ENCODE measurements at places on chromosomes 2 and 18.

DNA sequence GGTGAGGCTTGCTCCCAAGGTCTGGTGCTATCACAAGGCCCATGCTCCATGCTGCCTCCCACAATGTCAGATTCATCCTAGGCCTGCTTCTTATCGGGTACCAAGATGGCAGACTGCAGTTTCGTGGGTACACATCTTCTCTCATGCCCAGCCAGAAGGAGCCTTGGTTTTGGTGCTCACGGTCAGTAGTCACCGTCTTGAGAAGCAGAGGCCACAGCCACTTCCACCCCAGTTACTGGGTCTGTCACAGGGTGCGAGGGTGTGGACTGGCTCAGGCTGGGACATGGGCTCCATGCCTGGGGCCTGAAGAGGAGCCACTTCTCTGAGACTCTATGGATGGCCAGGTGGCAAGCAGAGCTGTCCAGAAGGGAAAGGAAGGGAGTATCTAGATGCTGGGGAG is 178.8 kb upstream of the HS6ST1 start:
- no peak for DNase-seq

GRCh38 chr2:240875228-240876034 is 6.8 kb downstream of the AGXT start:
- no peak for DNase-seq

- DNase-seq, result no peak
Observed at GRCh38 chr2:171316220-171316619, 117.6 kb downstream of the METTL8 start.

GRCh38 chr2:224959556-224959955 is 82.7 kb downstream of the DOCK10 start:
- no peak for DNase-seq

- no peak for DNase-seq
Observed at GRCh38 chr2:32947076-32947483, 327 bp downstream of the LTBP1 start.

GRCh38 chr2:108825736-108826135 is 39.2 kb downstream of the CCDC138 start:
- DNase-seq, result no peak

DNA sequence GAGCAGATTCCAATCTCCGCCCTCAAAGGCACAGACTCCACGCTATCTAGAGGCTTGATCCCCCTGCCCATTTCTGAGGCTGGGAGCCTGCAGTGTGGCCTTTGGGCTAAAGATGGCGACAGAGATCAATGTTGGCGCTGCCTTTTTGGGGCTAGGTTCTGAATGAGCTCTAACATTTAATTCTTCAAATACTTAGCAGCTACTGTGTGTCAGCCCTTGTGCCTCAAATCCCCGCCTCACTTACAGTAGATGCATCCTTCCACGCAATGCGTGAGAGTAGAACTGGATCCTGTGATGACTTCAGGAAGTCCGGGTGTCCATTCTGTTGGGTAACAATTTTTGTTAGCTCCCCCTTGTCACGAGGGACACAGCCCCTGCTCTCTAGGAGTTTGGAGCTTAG is 12.4 kb downstream of the IL1F10 start:
- DNase-seq, result peak; percentile 2

- DNase-seq, result no peak
Observed at GRCh38 chr2:210195101-210195852, 24.1 kb upstream of the KANSL1L start.

DNA sequence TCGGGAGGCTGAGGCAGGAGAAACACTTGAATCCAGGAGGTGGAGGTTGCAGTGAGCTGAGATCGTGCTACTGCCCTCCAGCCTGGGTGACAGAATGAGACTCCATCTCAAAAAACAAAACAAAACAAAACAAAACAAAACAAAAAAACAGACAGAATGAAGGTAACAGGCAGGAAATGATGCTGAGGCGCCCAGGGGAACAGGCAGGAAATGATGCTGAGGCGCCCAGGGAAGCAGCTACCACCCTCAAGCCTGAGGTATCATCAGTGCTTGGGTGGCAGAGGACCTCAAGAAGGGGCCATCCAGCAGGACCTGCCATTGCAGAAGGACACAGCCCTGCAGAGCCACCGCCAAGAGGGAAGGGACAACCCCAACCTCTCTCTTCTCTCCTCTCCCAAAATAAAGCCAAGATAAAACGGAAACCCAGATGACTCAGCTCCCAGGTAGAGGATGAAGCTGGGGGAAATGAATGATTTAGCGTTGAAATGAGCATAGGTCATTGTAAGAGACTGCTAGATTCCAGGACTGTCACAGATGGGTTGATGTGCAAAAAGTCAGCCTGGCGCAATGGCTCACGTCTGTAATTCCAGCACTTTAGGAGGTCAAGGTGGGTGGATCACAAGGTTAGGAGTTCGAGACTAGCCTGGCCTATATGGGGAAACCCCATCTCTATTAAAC is 19.3 kb downstream of the SOWAHC start:
- DNase-seq, result no peak

DNA sequence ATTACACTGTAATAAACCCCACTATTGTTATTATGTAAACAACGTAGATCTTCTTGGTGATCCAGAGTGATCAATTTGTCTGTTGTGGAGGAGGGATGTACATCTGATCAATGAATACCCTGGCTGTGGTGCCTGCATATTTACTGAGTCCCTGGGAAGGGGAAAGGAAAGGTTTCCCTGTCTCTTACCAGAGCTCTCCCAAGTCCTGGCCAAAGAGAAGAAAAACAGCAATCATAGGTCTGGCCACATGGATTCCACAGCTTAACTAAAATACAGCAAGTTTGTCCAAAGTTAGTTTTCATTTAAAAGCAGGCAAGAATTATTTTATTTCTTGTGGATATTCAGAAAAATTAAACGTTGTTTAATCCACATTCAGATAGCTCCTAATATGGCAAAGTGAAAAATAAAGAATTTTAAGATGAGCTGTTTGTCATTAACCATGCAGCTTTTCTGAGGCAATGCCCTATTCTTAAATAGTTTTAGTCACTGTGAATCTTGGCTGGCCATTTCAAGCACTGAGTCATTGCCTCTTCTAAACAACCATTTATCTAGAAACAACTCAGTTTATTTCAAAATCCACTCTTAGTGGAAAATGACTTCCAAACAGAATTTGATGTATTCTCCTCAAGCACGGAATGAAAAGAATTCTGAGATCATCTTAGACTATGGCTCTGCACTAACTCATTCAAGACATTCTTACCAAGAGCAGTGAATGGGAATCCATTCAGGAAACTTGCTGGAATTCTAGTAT is 1004.4 kb upstream of the CDH2 start:
- DNase-seq, result no peak

DNA sequence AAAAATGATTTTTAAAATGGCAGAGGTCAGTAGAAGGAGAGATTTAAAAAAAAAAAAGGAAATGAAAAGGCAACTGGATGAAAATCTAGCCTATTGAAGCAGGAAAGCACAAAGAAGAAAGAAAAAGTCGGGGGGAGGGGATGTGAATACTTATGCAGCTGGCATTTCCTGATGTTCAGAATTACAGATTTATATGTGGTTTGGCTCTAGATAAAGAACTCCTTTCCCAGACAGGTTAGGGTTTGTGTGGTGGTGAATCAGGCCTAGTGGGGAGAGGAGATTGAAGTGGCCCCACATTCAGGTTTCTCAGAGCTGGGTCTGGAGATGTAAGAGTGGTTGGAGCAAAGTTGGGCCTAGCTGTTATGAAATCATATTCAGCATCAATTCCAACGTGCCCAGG is 394.4 kb downstream of the FIGN start:
- DNase-seq, result no peak

GRCh38 chr18:48336332-48336731 is 72.9 kb downstream of the ZBTB7C start:
- no peak for DNase-seq

- DNase-seq, result no peak
Observed at GRCh38 chr2:108640731-108641130, 78.6 kb upstream of the RANBP2 start.

GRCh38 chr2:134271758-134272157 is 17.9 kb downstream of the MGAT5 start:
- no peak for DNase-seq

- DNase-seq, result no peak
Observed at GRCh38 chr2:12269041-12269972, 447.4 kb upstream of the TRIB2 start.

DNA sequence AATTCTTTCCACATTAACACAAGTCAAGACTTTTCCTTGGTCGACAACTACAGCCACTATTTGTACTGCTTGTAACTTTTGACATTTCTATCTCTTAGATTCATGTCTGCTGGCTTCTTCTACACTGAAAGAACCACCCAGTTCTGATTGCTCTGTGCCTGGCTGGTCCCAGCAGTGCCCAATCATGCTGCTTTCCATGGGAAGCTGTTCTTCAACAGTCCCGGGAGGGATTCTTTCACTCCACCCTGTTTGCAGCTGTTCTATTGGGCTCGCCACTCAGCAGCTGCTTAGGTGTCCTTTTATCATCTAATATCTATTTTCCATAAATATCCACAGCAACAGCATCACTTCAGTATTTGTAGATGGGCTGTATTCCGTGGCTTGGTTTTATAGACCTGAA is 471.1 kb upstream of the SMIM21 start:
- no peak for DNase-seq

- no peak for DNase-seq
Observed at GRCh38 chr18:48459465-48459864, 50.3 kb upstream of the ZBTB7C start.

- DNase-seq, result peak; percentile 62
Observed at GRCh38 chr2:205892251-205892655, 193.7 kb downstream of the INO80D start.

DNA sequence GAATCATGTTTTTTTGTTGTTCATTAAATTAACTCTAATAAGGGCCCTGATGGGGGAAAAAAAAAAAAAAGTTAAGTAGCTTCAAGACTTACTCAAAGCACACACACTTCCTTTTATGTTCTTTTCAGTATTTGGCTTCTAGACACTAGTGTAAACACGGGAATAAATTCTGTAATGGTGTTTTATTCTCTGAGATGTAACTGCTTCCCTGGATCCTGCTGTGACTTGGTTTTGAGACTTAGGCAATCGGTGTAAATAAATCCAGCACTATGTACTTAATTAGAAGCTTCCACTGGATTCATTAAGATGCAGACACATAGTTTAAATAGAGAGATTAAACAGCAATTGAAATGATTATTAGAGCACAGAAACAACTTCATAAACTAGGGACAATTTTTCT is 26.1 kb upstream of the AP1S3 start:
- no peak for DNase-seq

DNA sequence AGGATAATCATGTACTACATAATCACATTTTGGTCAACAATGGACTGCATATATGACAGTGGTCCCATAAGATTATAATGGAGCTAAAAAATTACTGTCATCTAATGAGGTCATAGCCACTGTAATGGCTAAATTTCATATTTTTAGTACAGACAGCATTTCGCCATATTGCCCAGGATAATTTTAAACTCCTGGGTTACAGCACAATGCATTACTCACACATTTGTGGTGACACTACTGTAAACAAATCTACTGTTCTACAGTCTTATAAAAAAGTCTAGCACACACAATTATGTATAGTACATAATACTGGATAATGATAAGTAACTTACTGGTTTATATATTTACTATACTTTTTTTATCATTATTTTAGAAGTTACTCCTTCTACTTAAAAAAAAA is 12.8 kb downstream of the EIF2AK2 start:
- DNase-seq, result no peak

GRCh38 chr2:233451950-233452349 is 97.7 kb downstream of the DGKD start:
- no peak for DNase-seq

GRCh38 chr18:6413579-6414117 is 1.1 kb downstream of the L3MBTL4 start:
- DNase-seq, result no peak

GRCh38 chr2:106044021-106044420 is 150.1 kb downstream of the UXS1 start:
- no peak for DNase-seq

DNA sequence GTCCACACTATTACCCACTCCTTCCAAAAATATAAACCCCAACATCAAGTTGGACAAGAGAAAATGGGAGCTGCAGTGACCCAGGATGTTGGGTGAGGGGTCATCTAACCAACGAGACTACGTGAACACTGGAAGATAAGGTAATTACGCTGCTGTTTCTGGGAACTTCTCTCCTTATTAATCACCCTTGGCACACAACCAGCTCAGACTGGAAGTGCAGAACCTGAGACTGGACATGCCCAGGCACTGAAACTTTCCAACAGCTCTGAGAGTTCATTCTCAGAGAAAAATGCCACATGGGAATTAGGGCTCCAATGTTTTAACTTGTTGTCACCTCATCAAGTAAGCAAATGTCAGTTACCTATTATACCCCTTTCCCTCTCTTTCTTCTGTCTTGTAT is 135.3 kb downstream of the CCDC148 start:
- no peak for DNase-seq

DNA sequence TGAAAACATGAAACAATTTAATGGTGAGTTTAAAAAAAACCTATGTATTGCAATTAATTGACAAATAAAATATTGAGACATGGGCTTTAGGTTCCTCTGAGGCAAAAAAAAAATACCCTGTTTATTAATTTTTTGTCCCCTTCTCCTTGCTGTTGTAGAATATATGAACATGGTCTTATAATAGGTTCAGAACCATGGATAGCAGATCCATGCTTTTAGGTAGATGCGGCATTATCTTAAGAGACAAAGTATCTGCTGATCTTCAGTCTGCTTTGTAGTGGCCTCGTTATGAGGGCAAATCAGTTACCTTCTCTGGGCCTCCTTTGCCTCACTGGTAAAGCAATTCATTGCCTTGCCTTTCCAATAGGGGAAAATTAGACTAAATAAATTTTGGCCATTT is 850.7 kb downstream of the NRXN1 start:
- DNase-seq, result no peak

GRCh38 chr2:139790807-139791752 is 1010.9 kb upstream of the NXPH2 start:
- no peak for DNase-seq

DNA sequence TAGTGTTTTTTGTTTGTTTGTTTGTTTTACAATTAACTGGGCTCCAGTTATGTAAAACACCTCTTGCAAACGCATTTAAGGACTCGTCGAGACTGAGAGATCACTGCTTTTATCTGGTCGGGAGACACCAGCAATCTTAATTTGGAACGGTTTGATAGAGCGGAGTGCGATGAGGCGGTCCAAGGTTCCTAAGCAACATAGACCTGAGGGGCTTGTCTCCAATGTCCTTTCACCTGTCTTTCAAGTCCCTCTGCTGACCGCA is 729 bp upstream of the SELENOI start:
- no peak for DNase-seq

DNA sequence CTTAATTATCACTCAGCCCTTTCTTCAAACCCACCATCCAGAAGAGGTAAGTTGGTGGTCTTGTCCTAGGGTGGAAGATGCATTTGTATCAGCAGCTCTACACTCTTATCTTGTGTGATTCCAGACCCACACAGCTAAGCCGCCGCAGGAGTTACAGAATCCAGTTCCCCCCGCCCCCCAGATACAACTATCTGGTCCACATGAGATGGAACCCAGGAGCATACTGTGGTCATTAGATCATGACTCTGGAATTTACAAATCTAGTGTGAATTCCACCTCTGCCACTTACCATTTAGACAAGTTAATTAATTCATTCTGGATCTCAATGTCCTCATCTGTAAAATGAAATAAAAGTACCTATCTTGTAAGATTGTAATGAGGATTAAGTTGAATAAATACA is 486.4 kb downstream of the BCL11A start:
- DNase-seq, result no peak

GRCh38 chr18:77711096-77711495 is 461.4 kb downstream of the GALR1 start:
- DNase-seq, result no peak

GRCh38 chr2:4139316-4139715 is 435.9 kb downstream of the DCDC2C start:
- no peak for DNase-seq

All from substantia nigra (tissue), 51 donors.